Liver (tissue), 10 donors: ENCODE measurements at places on chromosomes 2 and 18. TPM values are rescaled to one million over a fixed set of nuclear protein-coding genes. Genes with fewer than 3 reads are reported as not detected.

Gene ZNF521
- 0.75 TPM for polyA plus RNA-seq

DNA sequence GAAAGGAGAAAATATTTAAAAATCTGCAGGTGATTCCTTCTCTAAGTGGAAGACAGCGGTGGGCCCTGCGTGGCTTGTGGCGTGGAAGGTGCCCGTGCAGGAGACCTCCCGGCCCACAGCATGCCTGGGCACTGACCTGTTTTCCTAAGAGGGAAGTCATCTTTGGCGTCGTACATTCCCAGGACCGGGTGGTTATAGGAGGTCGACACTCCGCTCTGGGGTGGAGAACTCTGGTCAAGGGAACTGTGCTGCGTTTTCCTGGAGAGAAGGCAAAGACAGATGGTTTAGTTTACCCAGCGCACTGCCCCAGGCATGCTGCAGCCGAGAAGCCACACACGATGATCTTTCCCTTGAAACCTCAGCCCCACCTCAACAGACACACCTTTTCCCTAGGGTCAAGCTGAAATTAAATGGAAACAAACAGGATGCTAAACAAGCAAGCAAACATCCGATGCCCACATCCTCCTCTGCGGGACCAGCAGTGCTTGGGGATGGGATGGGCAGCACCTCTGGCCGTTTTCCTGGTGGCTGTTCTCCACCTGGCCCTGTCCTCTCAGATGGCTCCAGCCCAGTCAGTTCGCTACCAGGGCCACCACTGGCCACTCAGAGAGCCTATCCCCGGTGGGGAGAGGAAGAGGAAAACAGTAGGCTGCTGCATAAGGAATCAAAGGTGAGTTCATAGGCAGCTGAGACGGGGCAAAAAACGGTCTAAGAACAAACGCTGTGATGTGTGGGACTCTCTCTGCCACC, 244.1 kb downstream of the HDAC4 start:
- no peak for DNase-seq

Gene CNDP1
- polyA plus RNA-seq, result 3.4 TPM

Gene LIPT1
- polyA plus RNA-seq, result 2.3 TPM
